ENCODE measurements at places on chromosomes 7 and 10. TPM values are rescaled to one million over a fixed set of nuclear protein-coding genes. Genes with fewer than 3 reads are reported as not detected.

GRCh38 chr10:32340596-32341180, 6.3 kb downstream of the EPC1 start:
- no peak for DNase-seq

GRCh38 chr7:4067874-4068273, 614.2 kb upstream of the FOXK1 start:
- no peak for DNase-seq

- DNase-seq: no peak
These were observed 27.4 kb downstream of the WDR37 start for GRCh38 chr10:1083581-1083980.

Gene SLC25A28
- total RNA-seq: 41.2 TPM

Gene RAPGEF5
- 16.5 TPM for total RNA-seq
